ENCODE measurements at places on chromosomes 12 and 14.
A peak's percentile ranks its signal among the peaks of the same experiment; 100 is the strongest.

- no peak for DNase-seq
Observed at GRCh38 chr12:57766464-57767304, at the start of gene CYP27B1. TSS of gene CYP27B1 (minus strand) at chr12:57767078. CDS start at chr12:57767041, 37 bp downstream.

DNA sequence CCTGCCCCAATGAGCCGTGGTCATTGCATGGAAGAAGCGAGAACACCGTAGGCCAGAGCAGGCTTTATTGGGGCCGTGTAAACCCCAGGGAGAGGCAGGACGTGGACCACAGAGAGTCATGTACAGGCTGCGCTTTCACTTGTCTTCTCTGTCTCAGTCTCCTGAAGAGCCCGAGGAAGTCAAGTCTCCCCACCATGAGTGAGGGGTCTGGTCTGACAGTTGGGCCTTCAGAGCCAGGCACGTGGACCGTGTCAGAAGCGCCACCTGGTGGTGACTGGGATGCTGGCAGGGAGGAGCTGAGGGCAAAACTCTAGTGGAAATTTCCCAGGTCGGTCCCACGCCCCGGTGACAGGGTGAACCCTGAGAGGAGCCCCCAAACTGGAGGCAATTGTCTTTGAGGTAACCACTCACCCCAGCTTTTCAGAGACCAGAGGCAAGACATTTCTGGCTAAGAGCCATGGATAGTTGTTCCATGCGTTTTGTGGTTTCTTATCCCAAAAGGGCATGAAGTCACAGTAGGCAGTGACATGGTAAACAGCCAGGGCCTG lies 17.4 kb downstream of the RPS6KL1 start:
- DNase-seq, result peak; percentile 83

GRCh38 chr12:132169376-132169775 lies 25.1 kb downstream of the NOC4L start:
- no peak for DNase-seq

GRCh38 chr12:9235519-9235918 lies 27.3 kb upstream of the PZP start:
- DNase-seq, result no peak

- DNase-seq, result no peak
Observed at GRCh38 chr14:102746634-102747438, 30.4 kb upstream of the TRAF3 start.

DNA sequence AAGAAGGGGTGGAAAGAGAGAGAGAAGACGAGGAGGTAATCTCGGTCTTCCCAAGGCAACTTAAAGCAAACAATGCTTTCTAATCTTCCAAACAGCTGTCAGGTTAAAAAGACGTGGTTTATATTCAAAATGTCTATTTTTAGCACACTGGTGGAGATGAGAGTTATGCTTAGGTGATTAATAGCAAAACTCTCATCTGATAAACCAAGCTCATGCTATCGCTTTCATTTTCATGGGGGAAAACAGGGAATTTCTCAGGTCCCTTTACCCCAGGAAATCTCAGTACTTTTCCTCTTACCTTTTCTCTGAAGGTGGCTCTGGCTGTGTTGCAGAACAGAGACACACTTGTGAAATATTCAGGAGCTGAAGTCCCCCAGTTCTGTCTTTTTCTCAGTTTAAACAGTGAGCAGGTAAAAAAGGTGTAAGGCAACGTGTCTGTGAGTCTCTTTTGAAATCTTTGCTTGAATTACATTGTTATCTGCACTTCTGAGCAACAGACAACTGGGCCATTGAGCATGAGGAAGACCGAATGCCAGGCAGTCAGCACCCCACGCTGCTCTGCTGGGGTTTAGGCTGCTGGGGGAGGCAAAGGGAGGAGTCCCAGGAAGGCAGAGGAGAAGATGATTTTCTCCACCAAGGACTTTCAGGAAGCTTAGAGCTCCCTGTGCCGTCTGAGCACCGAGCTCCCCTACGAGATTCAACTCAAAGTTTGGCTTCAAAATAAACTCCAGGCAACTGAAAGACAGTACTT lies 759.3 kb downstream of the BCL11B start:
- DNase-seq, result no peak

DNA sequence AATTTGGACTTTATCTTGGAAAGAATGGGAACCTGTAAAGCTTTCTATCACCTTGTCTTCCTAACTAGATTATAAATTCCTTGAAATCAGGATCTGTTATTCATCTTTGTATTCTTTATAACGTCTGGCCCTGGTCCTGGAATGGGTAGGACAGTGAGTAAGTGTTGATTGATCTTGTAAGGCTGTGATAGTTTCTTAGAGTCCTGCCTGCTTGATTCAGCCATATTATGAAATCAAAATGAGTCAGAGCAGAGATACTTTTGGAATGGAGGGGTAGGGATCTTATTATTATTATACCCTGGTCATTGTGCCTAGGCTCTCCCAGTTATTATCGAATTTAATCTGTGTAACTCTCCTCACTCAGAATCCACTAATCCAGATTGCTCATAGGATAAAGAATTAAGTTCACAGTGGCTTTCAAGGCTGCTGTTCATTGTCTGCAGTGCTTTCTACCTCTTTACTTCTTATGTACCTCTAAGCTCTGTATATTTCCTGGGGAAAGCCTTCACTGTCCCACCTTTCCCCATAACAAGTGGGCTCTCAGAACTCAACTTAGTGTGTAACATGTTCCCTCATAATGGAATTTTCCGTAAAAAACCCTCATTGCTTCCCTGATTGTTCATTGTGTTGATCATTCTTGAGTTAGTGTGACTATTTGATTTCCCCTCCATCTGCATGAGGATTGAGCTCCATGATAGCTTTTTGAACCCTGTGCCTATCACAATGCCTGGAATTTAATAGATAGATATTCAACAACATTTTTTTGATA lies 93.3 kb downstream of the DAAM1 start:
- no peak for DNase-seq

DNA sequence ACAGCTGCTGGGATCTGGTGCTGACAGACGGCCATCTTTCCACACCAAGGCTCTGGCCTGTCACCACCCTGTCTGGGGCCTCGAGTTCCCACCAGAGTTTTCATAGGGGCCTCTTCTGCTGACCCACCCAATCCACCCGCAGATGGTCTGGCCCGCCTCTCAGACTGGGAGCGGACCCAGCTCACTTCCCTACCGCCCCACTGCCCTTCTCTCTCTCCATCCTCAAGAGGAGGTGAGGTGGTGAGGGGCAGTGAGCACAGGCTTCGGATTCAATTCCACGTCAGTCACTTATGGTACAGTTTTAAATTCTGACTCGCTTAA lies 12.3 kb upstream of the RPS6KL1 start:
- DNase-seq, result no peak

- DNase-seq, result no peak
Observed at GRCh38 chr14:69900603-69901002, 21.4 kb downstream of the SMOC1 start.

DNA sequence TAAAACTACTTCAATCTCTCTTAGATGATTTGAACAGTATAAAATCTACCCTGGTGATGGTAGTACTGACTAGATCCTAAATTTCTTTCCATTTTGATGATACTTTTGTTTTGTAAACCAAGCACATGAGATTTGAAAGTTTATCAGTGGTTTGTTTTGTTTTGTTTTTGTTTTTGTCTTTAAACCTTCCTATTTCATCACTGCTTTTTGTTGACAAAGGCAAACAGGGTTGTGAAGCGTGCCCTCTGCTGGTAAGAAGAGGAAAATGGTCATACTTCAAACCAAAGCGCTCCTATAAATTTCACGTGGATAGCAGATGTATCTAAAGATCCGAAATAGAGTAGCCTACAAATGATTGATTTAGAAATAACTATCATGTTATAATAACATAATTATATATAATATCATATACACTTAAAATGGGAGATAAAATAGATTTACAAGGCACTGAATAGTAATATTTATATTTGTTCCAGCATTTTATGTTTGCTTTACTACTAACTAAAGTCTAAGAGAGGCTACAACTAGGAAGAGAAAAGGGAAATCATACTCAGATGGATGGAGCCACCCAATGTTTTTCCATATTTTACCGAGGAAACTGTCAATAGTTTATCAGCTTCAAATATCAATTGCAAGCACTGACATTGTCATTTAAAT lies 254.0 kb upstream of the USP15 start:
- no peak for DNase-seq

DNA sequence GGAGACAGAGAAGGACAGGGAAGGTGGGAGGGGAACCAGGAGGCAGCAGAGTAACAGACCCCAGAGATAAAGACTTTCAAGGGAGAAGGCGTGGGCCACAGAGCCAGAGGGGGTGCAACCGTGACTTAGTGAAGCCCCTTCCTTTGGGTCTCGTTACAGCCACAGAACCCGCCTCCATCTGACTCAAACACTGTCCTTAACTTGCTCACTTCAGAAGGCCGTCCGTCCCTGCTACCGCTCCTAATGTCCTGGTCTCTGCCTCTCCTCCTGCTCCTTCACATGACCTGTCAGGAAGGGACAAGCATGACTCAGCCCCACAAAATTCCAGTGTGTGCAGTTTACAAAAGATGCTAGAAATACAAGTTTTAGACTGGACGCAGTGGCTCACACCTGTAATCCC lies 18.0 kb downstream of the RIMBP2 start:
- DNase-seq, result no peak

DNA sequence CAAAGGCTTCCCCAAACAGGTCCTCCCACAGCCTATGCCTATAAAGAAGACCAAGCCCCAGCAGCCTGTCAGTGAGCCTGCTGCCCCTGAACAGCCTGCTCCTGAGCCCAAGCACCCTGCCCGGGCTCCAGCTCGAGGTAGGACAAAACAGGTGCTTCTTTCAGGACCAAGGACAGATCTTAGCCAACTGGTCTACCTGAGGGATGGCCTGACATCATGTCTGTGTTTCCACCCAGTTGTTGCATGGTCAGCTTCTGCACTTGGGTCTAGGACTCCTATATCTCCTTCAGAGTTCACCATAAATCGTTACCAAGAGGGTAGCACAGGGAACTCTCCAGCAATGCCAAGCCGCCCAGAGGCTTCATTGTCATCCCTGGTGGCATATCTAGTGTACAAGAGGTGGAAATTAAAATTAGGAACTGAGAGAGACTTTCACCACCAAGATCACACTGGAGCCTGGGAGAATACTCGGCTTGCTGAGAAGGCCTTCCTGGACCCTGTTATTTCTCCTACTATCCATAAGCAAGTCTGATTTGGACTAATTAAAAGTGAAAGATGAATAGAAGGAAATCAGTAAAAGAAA lies 38.2 kb upstream of the OAS1 start:
- DNase-seq, result no peak

DNA sequence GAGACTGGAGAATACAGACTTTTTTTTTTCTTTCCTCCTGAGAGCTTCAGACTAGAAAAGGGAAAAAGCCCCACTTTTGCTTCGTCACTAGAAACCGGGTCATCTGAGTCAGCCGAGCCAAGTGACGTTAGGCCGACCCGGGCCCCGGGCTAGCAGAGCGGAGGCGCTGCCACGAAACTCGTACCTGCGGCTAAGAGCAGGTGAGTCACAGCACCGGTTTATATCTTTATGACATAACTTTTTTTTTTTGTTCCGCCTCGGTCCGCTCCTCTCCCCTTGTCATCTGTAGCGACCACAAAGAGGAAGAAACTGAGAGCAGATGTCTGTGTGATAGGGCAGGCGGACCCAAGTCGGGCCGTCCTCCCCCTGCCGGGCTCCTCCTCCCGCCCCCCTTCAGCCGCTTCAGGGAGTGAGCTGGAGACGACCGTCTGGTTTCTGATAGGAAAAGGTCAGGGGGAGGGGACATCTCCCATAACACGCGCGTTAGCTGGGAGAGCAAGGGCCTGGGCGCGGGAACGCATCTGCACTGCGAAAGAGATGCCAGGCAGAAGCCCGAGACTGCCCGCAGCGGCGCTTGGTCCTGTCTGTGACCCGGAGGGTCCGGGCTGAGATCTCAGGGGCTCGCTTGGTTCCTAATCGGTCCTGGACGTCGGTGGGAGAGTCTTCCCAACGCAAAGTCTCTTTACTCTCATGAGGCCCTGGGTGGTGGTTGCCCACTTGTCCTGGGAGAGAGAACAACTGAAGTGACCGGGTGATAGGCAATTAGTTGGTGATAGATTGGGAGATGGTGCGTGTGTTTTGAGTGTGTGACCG lies 586 bp downstream of the TTC6 start:
- peak; percentile 58 for DNase-seq

- no peak for DNase-seq
Observed at GRCh38 chr12:1369938-1370500, 224.4 kb downstream of the FBXL14 start.

DNA sequence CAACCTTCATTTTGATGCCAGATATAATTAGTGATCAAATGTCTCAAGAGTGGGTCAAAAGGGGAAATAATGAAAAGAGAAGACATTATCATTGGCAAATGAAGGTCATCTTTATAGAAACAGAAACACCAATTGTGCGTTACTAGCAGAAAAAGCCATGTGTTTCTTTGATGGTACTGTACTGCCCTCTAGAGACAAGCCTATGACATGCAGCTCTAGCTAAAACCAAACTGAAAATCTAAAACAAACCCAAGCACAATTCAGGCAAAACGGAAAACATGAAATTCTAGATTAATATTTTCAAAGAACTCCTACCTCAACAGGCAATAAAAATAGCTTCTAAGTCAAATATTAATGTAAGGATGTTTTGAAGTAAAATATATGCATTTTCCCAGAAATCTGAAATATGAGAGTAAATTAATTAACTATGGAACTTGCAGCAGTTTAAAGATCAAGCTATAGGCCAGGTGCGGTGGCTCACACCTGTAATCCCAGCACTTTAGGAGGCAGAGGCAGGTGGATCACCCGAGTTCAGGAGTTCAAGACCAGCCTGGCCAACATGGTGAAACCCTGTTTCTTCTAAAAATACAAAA lies 115.4 kb downstream of the KLHL28 start:
- DNase-seq, result no peak

GRCh38 chr12:23857178-23857577 lies 92.3 kb downstream of the SOX5 start:
- DNase-seq, result no peak

- no peak for DNase-seq
Observed at GRCh38 chr14:65006261-65006721, 19.6 kb downstream of the FNTB start.

DNA sequence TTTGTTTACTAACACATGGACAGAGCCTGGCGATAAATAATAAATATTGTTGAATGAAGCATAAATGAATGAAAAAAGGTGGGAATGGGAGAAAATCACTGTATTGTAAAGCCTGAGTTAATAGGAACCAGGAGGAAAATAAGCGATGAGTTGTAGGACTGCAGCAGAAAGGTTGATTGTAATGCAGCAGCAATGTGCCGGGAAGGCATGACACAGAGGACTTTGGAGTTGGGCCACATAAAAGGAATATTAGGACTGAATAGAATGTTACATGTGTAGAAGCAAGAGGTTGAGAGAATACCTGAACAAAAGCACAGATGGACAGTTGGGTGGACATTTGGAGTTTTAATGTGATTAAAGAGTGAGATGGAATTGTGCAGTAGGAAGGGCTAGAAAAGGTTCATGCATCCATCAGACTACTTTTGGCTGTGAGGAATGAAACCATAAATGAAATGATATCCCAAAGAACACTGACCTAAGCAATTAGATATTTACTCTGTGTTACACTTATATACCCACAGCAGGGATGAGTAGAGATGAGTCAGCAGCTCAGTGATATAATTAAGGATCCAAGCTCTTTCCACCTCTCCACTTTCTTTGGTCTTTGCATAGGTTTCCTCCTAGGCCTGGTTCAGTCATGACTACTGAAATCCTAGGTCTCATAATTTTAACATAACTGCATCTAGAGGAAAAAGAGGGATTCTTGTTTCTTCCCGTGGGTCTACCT lies 55.4 kb downstream of the CCER1 start:
- no peak for DNase-seq

Data from naive thymus-derived CD4-positive, alpha-beta T cell (primary cell).